ENCODE measurements at places on chromosomes 4 and X.

- DNase-seq = no peak
These were observed 50.2 kb upstream of the KIT start for GRCh38 chr4:54607521-54607920.

- DNase-seq = no peak
These were observed 5.2 kb downstream of the BANK1 start for GRCh38 chr4:101795704-101796103.

DNA sequence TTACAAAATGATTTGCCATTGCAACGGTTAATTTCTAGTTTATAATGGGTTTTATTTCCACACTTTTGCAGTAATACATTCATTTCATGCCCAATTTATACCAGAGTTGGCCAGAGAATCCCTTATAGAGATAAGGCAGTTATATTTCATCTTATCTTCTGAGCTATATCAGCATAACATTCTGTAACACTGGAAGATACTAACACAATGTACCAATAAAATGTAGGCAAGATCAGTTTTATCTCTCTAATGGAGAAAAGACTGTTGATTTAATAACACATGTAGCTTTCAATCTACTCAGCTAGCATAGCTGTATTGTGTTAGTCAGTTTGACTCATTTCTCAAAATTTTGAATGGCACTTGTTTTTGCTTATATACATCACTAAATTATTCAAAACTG, 738.6 kb downstream of the TRAM1L1 start:
- DNase-seq = no peak

GRCh38 chr4:100494166-100494565, 23.7 kb downstream of the EMCN start:
- DNase-seq = no peak

GRCh38 chrX:103360092-103360491, 3.8 kb downstream of the TCEAL9 start:
- DNase-seq = no peak

GRCh38 chr4:65250916-65251315, 419.4 kb downstream of the EPHA5 start:
- no peak for DNase-seq

DNA sequence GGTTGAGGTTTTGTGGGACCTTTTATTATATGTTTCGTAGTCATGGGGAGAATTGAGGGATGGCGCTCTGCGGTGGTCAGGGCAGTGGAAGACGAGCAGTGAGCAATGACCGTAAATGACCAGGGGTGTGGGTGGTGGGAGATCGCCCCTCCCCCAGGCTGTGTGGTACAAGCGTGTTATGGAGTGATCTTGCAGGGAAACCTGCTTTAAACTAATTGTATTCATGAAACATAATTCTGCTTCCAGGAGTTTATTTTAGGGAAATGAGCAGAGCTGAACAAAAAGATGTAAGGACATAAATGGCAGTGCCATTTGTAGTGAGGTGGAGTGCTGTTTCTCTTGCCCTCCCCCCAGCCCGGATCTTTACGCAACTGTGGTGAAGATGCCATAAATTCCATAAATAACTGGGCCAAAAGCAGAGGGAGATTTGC, 20.2 kb downstream of the GYG2 start:
- no peak for DNase-seq

DNA sequence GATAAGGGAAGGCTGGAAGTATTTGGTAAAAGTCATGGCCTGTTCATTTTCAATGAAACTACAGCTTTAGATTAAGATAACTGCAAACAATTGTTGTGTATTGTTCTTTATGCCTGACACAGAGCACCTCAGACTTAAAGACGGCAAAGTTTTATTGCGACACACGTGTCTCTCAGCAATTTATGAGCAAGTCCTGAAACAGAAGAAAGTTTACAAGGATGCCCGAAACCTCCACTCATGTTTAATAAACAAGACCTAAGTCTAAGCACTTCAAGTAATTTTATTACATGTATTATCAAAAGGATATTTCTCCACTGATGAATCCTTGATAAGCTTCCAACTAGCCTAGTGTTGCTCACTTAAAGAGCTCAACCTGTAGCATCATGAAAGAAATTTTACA, 51.0 kb downstream of the DHX15 start:
- no peak for DNase-seq

- no peak for DNase-seq
These were observed 137.1 kb upstream of the TBL1X start for GRCh38 chrX:9327747-9328145.
